ENCODE measurements at places on chromosomes 16 and 17. TPM values are rescaled to one million over a fixed set of nuclear protein-coding genes. Genes with fewer than 3 reads are reported as not detected.

DNA sequence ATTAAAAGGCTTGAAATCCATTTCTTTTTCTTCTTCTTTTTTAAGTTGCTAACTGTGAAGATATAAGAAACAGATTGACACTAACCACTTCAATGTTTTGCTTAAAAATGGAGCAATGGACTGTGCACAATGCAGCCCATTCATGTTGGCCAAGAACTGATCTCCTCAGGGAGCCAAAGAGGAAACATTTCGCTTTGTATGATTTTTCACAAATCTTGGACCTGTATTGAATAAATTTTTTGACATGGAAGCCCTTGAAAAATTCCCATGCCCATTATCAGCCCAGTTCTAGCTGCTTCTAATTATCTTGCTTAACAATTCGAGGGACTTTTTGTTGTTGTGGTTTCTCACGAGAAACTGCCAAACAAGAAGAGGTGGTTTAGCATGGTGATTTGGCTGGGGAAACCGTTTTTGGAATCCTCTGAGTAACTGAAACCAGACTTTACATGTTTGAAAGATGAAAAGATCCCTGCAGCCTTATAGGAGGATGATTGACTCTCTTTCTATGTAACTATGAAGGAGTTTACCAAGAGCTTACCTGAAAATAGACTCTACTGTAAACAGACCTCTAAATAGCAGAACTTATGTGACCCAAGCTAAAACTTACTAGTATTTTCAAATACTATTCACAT, 1389.4 kb upstream of the GOT2 start:
- no peaks in the 10 kb centered on the region for H3K4me1 ChIP-seq
- no peak for DNase-seq
- H3K4me3 ChIP-seq: no peak overlapping the region
- H3K27me3 ChIP-seq: no peaks in the 10 kb centered on the region
- no peak overlapping the region for H3K27ac ChIP-seq

Gene GDPD3
- 3.2 TPM for total RNA-seq

Gene SLC38A8
- total RNA-seq: not detected

- H3K4me1 ChIP-seq: peaks cover 22% of the 10 kb centered on the region
- H3K27ac ChIP-seq: peak overlapping the region; percentile 68
- DNase-seq: no peak
- H3K36me3 ChIP-seq: peaks cover 2% of the 10 kb centered on the region
- H3K27me3 ChIP-seq: no peaks in the 10 kb centered on the region
- no peak overlapping the region for H3K4me3 ChIP-seq
These were observed 8.6 kb downstream of the LGALS3BP start for GRCh38 chr17:78970834-78971755.

GRCh38 chr17:2749784-2750181, 331 bp upstream of the CCDC92B start:
- H3K4me1 ChIP-seq: no peaks in the 10 kb centered on the region
- H3K27ac ChIP-seq: no peak overlapping the region
- H3K36me3 ChIP-seq: no peaks in the 10 kb centered on the region
- no peak for DNase-seq
- H3K4me3 ChIP-seq: no peak overlapping the region
- peaks cover 35% of the 10 kb centered on the region for H3K27me3 ChIP-seq
